ENCODE measurements at places on chromosomes 2 and 18.

GRCh38 chr2:161321944-161322648 lies 13.9 kb downstream of the PSMD14 start:
- no peak for DNase-seq

- no peak for DNase-seq
Measured at GRCh38 chr2:113185664-113186432, 12.1 kb downstream of the PSD4 start.

GRCh38 chr2:54313147-54313546 lies 57.1 kb upstream of the TSPYL6 start:
- DNase-seq = no peak

DNA sequence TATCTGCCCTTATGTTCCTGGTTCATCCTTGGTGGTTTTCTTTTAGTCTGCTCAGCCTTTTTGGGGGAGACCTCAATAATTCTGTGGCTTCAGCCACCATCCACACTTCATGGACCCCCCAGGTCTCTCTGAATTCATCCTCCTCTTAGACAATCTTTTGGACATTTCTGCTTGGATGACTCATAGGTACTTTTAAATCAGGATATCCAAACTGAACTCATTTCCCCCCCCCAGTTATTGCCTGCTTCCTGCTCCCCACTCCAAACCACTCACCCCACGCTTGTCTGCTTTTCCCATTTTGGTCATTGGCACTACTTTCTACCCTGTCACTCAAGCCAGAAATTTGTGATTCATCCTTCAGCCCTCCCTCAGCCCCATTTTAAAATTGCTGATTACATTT lies 78.5 kb downstream of the TANC1 start:
- no peak for DNase-seq

DNA sequence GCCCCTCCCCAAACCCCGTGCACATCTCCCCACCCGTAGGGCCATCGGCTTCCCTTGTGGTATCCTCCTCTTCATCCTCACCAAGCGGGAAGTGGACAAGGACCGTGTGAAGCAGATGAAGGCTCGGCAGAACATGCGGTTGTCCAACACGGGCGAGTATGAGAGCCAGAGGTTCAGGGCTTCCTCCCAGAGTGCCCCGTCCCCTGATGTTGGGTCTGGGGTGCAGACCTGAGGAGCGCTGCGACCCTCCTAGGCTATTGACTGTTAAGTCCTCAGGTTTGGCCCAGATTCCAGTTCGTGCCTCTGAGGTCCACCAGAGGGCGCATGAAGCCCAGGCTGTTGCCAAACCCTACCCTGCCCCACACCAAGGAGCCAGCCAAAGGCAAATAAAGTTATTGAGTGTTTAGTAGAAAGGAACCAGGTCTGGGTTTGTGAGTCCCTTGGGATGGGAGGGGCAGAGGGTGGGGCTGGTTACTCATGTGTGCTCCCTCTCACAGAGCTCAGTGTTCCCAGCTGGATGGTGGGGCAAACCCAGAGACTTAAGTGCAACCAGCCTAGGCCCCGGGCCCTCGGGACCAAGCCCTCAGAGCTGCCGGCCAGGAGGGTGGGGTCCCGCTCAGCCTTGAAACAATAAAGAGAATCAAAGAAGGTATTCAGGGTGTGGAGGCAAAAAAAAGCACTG lies 2.4 kb downstream of the PNKD start:
- peak; percentile 61 for DNase-seq

- DNase-seq = no peak
Measured at GRCh38 chr2:28052691-28053090, 162.2 kb downstream of the BABAM2 start.

- DNase-seq = no peak
Measured at GRCh38 chr2:216690853-216691741, 4.3 kb downstream of the IGFBP5 start.

DNA sequence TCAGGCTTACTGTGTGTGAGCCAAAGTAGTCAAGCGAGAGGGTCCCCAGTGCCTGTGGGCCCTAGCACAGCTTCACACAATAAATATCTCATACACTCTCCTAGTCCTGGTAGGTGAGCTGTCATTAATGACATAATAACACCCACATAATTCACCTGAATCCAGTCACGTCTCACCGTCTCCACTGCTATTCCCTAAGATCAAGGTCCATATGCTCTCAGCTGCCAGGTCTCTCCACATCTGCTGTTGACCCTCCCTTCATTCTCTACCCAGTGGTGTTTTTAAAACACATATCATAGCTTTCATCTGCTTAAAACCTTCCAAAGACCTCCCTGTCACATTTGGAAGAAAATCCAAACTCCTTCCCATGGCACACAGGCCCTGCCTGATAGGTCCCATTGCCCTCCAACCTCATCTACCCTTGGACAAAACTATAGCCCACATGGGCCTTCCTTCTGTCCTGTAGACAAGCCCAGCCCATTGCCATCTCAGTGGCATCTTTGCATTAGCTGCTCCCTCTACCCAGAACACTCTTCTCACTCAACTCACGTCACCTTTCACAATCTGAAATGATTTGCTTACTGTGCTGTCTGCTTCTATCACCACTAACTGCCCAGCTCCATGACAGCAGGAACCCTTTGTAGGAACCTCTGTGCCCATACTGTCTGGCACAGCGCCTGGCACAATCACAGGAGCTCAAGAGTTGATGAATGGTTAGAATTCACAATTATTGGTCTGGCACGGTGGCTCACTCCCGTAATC lies 7.5 kb downstream of the KCNG3 start:
- no peak for DNase-seq

- DNase-seq = no peak
Measured at GRCh38 chr2:58921676-58922075, 680.6 kb upstream of the FANCL start.

DNA sequence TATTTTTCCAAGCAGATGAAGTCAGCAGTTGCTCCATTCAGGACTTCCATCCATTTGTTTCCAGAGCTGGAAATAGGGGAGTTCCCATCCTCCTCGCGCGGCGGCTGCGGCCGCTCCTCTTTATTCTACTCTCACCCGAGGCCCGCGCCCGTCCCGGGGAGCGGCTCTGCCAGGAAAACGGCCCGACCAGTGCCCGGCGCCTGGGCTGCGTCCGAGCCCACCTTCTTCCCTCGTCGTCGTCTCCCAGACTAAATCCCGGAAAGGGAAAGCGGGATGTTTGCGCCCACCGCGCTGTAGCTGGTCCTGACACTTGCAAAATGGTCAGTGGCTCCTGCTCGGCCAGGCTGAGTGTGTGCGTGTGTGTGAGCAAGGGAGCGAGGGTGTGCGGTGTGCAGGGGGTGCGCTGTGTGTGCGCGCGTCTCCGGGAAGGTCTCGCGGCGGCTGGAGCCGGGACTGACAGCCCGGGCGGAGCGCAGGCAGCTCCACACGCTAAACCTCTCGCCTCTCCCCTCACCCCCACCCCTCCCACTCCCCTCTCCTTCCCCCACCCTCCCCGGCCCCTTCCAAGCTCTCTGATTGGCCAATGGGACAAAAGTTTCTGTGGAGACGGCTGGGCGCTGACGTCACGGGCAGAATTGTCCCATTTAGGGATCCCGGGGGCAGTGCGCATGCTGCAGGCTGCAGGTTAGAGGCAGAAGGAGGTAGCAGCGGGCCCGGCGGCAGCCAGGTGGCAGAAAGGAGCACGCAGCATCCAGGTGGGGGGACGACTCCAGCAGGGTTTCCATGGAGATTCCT lies at the start of gene NOL4:
NOL4 (minus strand) TSS at position 491 of the 795 bp plus-strand sequence. CDS start 1,660 bp downstream, outside the sequence.
- DNase-seq = no peak

DNA sequence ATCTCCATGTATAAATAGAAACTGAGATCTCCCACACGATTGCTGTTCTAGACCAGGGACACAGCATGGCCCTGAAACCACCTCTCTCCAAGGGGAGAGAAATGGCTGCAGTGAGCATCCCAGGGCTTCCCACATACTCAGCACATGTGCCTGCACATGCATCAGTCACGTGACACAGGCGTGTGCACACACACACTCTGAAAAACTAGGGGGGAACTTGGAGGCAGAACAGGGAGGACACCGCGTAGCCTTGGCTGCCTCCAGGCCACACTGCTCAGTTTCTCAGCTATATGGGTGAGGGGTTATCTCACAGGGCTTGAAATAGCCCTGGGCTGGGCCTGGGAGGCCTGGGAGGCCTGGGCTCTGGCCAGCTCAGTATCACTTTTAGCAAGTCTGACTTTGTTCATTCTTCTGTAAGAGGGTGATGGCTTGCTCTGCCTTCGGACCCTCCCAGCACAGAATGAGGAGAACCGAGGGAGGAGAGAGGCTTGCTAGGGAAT lies 66.9 kb downstream of the EMX1 start:
- no peak for DNase-seq

DNA sequence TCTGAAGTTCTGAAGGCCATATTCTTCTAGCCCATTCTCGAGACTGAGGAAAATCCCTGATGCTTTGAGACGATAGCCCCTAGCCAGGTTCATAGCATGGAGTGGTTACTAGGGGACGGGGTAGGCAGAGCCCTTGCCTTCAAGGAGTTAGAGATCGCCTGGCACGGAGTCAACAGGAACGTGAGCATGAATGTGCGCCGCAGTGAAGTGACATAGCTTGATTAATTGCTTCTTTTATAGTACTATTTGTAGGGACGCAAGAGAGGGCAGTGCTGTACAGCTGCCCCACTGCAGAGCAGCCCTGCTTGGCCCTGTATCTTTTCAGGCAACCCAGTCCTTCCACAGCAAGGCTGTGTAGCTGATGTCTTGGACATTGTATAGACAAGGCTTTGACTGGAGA lies 26.2 kb downstream of the HRH4 start:
- no peak for DNase-seq

DNA sequence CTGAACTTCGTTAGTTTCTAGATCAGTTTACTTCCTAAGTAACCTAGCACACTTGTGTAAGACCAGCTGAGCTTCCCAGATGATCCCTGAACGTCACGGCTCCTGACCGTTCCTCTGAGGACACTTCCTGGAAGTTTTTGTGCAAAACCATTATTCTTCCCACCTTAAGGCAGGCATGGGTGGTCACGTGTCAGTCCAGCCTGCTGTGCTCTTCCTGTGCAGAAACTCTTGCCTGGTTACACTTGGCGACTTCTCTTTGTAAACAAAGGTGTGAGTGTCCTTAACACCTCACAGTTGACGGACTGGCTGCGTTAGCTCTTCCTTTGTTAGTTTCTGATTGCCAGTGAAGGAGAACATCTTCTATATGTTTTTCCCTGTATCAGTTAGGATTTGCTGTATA lies 118.3 kb downstream of the SH3RF3 start:
- no peak for DNase-seq
